Midbrain (tissue), 1 donor: ENCODE measurements at places on chromosomes 2 and 18.
A peak's percentile ranks its signal among the peaks of the same experiment; 100 is the strongest.

DNA sequence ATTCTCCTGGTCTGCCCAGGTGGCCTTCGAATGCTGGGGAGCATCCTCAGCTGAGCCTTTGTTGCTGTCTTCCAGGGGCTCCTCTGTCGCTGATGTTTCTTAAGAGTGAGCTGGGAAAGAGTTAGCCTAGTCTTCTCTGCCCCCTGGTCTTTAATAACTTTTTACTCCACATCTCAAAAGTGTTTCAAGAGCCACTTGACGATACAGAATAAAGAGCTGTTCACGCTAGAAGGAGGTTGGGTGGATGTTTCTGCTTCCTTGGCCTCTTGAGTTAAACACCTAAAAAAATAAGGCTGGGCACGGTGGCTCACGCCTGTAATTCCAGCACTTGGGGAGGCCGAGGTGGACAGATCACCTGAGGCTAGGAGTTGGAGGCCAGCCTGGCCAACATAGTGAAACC lies 2.8 kb upstream of the BUB1 start:
- DNase-seq: no peak

DNA sequence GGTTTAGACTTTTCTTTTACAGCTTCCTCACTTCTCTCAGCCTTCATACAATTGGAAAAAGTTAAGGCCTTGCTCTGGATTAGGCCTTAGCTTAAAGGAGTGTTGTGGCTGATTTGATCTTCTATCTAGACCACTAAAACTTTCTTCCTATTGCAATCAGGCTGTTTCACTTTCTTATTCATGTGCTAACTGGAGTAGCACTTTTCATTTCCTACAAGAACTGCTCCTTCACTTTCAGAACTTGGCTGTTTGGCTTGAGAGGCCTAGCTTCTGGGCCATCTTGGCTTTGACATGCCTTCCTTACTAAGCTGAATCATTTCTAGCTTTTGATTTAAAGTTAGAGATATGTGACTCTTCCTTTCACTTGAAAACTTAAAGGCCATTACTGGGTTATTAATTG lies 114.3 kb downstream of the ARHGEF4 start:
- DNase-seq: no peak

DNA sequence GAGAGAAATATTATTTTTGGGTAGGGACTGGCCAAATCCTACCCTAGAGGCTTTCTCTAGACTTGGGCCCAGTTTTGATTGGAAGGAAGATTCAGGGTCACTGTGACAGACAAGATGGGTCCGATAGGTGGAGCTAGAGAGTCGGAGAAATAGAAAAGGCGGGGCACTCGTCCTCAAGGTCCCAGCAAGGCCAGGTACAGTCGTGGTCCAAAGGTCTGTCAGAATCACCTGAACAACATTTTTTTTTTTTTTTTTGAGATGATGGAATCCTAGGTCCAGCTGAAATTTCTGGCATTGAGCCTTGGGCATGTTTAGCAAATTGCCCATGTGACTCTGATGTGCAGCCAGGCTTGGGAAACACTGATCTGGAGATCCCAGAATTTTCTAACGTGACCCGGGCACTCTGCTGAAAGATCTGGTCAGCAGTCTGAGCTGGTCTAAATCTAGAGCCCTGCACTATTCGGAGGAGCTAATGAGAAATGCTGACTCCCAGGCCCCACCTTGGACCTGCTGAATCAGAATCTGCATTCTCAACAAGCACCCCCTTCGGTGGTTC lies 23.0 kb upstream of the NTSR2 start:
- DNase-seq: peak; percentile 71

- DNase-seq: no peak
Measured at GRCh38 chr2:232493701-232494474, 6.3 kb upstream of the ECEL1 start.

GRCh38 chr2:65532937-65533336 lies 100.5 kb upstream of the SPRED2 start:
- no peak for DNase-seq

- DNase-seq: no peak
Measured at GRCh38 chr18:47968006-47968676, 37.7 kb upstream of the SMAD2 start.

GRCh38 chr2:212088353-212088752 lies 450.2 kb downstream of the ERBB4 start:
- DNase-seq: no peak

- DNase-seq: no peak
Measured at GRCh38 chr2:83282043-83282795, 1176.9 kb downstream of the SUCLG1 start.

DNA sequence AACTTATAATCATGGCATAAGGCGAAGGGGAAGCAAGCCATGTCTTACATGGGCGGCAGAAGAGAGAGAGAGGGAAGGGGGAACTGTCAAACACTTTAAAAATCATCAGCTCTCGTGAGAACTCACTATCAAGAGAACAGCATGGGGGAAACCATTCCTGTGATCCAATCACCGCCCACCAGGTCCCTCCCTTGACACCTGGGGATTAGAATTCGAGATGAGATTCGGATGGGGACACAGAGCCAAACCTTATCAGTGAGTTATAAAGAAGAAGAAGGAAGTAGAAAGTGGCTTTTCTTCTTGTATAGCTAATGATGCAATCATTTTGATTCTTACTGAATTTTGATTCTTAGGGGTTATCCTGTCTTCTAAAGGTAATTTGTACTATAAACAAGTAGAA lies 51.4 kb downstream of the SMCHD1 start:
- DNase-seq: no peak

GRCh38 chr2:43854671-43855070 lies 15.9 kb downstream of the ABCG8 start:
- DNase-seq: no peak

GRCh38 chr2:156116113-156116512 lies 216.4 kb downstream of the NR4A2 start:
- no peak for DNase-seq

DNA sequence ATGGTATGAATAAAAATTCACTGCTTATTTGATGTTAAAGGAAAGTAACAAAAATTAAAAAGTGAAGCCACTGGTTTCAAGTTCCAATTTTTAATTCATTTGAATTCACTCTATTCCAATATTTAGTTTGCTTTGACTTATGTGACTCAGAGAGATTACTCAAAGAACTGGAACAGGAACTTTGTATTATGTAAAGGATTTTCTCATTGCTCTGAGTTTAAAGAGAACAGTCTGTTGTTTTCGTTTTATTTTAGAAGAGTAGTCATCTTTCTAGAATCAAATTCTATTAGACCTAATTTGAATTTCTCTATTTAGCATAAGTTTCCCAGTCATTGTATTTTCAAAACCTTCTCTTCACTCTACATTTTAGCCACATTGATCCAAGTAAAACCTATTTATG lies 300.1 kb upstream of the SLC8A1 start:
- no peak for DNase-seq

- DNase-seq: no peak
Measured at GRCh38 chr2:228064796-228065315, 116.6 kb downstream of the SPHKAP start.

DNA sequence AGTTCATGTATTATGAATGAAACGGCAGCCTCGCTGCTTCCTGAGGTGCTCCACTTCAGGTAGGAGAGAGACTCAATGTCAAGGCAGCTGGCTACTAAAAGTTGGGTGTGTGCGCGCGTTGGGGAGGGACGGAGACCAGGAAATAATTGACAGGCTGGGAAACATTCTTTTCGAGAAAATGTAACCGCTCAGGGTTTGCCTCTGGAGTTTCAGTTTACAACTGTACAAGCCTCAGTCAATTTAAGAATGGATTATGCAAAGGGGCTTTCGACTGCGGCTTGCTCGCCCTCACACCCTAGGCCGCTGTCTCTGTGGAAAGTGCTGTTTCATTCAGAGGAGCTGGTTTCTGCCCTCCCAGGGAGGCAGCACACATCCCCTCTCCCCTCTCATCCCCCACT lies 4.4 kb upstream of the SPRED2 start:
- DNase-seq: no peak
